ENCODE measurements at places on chromosomes 7 and 10.

DNA sequence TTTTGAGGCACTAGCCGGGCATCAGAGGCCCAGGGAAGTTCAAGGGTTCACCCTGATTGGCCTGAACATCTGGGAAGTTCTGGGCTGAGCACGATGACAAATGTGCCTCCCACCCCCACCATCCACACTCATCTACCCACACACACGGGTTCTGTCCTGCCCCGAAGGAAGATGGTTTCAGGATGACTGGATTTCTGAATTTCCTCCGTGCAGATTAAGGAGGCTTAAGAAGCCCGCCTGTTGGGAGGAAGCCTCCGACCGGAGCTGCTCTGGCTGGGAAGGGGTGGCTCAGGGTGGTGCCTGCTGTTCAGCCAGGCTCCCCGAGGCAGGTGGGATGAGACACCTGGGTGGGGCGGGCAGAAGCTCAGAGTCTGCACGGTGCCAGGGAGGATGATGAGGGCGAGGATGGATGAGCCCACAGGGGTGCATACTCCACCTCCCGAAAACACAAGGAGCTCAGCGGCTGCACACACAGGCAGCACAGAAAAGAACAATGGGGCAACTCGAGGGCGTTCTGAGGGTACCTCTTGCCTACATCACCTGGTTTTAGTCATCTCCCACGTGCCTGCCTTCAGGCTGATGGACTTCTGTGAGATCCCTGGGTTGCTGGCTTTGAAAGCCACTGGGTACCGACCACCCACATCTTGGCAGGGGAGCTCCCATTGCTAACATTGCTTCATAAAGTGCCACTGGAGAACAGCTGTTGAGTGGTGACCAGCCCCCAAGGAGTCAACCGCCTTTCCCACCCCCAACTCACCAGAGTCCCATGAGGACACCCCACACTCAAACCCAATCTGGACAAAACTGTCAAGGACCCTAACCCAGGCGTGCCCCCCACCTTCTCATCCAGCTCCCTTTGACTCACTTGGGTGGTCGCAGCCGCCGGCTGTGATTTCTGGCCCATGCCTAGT, 41.2 kb downstream of the CALML3 start:
- no peak for DNase-seq

DNA sequence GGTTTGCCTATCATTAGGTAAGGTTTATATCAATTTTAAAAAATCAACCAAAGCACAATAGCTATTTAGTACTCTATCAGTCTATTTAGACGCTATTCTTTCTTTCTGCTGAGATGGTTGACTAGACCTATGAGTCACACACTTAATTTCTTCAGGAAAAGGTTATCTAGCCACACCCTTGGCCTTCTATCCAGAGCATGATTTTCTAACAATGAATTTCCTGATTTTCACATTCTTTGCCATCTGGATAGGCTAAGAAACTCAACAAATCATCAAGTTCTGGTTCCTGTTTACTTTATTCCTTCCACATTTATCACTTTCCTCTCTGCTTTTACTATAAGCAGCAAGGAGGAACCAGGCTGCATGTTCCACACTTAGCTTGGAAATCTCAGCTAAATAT, 8.1 kb downstream of the PRPS1L1 start:
- no peak for DNase-seq

- DNase-seq, result no peak
Observed at GRCh38 chr7:155296006-155296787, 1.5 kb upstream of the INSIG1 start.

DNA sequence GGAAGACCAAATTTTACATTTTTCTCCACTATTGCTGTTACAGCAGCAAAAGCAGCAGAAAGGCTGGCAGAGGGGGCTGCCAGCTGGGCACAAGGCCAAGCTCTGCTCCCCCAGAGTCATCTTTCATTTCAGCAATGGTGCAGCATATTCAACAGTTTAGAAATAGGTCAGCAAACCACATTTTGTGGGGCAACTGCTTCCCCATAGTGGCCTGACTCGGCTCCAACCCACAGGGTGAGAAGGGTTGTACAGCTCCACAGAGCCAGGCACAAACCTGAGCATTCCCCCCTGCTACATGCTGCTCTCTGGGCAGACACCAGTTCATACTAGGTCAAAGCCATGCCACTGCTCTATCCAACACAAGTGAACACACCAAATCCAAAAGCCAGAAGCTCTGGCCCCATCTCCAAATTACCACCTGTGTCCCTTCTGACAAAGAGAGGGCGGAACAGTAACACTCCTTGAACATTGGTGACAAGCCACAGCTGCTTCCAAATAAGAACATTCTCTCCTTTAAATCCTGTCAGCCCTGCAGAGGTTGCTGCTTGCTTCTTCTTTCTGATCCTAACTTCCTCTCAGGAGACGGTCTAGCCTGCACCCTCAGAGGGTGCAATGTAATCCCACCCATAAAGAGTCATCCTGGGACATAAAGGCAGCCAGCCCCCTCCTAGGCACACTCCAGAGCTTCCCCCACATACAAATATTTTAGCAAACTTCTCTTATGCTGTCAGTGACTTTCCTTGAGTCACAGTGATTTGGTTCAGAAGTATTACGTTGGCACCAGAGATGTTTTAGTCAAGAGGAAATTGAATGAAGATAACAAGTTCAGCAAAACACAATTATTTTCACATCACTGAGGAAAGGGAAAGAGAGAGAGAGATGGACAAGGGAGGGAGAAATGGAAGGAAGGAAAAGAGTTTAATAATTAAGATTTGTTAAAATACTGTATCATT, 39.0 kb upstream of the SLIT1 start:
- no peak for DNase-seq

- DNase-seq, result peak; percentile 14
Observed at GRCh38 chr10:116521424-116522290, 24.1 kb upstream of the PNLIP start.

DNA sequence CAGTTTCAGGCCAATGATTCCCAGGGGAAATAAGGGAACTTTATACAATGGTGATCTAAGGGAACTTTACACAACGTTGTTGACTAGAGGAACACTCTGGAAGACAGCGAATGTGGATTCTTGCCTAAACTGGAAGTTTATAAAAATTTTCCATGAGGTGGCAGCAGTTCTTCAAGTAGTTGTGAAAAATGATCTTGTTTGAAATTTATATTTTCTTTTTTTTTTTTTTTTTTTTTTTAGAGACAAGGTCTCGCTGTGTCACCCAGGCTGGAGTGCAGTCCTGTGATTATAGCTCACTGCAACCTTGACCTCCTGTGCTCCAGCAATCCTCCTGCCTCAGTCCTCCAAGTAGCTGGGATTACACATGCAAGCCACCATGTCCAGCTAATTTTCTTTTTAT, 32.1 kb upstream of the GTF2I start:
- DNase-seq, result no peak

DNA sequence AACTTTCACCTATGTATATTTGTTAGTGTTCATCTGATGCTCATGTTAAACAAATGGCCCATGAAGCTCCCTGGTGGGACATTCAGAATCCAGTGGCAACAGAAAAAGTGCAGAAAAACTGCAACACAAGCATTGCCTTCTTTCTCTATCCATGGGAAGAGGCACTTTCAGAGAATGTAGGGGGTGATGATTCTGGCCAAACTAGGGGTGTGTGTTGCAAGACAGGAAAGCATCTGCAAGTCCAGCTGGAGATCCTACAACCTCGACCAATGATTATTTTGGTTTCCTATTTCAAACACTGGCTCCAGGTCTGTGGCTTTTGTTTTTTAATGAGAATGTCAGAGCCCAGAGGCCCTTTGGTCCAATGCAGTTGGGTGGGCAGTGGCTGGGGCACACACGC, 198.7 kb downstream of the CXCL12 start:
- DNase-seq, result no peak

DNA sequence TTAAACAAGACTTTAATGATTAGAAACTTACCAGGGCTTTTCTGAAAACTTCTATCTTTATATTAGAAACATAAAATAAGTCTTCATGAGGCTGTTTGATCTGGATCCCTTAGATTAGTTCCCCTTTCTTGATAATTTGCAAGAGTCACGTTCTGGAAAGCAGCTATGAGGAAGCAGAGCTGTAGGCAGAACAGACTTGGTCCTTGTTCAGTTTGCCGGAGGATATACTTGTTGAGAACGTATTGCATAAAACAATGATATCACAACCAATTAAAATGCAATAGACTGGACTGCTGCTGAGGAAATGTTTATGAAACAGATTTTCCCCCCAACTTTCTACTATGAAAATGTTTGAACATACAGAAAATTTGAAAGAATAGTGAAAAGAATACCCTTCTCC, 2.8 kb downstream of the SAMD9L start:
- DNase-seq, result no peak

DNA sequence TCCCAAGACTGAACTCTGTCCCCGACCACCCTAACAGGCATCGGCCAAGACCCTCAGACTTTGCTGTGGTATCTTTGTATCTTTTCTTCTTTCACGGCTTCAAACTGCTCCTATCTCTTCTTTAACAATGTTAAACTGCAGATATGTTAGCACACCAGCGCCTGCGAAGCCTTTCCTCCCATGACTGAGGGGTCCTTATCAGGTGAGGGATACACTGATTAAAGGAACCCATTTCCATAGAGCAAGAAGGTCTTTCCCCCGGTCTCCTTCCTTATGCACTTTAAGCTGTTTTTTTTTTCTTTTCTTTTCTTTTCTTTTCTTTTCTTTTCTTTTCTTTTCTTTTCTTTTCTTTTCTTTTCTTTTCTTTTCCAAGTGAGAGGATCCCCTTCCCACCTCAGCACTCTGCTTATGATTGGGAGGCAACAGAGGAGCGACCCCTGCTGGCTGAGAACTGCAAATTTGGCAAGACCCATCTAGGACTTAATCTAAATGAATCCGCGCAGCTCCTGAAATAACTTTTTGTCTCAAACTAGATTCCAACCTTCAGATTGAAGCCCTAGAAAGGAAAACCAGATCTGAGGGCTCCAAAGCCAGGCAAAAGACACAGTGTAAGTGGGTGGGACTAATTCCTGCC, 109.9 kb downstream of the ITGB8 start:
- no peak for DNase-seq

DNA sequence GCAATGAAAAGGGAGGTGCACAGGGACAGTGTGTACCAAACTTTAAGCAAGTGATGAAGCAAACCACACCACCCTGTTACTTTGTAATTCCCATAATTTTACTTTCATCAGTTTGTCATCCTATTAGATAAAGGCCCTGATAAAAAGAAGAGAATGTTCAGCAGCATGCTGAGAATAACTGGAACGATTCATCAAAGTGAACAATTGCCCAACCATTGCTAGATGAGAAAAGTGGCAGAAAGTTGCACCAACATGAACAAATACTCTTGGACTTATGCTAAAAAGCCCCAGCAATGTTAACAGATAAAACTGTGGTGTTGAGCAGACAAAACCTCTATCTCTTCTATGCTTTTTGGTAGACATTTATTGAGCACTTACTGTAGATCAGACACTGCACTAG, 75.5 kb upstream of the PCGF5 start:
- no peak for DNase-seq

DNA sequence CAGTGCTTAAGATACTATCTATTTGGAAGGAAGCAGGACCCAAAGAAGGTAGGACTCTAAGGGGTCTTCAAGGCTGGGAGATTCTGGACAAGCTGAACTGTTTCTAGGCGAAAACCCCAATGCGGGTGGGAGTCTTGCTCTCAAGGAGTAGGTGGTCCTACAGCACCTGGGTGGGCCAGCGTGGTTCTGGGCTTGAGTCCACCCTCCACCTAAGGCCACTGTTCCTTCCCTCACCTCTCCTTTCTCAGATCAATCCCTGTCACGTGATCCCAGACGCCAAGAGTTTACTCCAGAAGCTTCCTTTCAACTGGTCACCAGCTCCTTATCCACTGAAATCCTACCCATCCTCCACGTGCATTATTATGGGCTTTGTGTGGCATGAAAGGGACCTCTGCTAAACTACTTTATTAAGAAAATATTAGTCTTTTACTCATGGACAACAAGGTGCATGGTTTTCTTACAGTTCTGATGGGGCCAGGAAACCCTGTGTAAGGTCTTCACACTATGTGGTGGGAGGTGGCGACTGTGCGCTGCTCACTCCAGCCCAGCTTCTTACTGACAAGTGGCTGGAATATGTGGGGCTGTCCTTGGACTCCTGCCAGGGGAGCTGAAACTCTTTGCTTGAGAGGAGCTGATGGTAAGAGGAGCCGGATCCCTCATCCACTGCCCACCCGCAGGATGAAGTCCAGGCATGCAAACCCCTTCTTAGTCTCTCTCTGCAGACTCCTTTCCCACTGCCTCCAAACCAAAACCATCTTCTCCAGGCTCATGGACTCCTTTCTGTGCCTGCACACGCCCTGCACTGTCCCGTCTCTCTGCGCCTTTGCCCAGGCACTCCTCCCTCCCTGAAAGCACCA, 1.6 kb downstream of the ZNF746 start:
- DNase-seq, result peak; percentile 83

GRCh38 chr10:117804470-117805011, 242.2 kb downstream of the RAB11FIP2 start:
- DNase-seq, result peak; percentile 55

GRCh38 chr7:14501436-14501835, 401.1 kb downstream of the DGKB start:
- no peak for DNase-seq

DNA sequence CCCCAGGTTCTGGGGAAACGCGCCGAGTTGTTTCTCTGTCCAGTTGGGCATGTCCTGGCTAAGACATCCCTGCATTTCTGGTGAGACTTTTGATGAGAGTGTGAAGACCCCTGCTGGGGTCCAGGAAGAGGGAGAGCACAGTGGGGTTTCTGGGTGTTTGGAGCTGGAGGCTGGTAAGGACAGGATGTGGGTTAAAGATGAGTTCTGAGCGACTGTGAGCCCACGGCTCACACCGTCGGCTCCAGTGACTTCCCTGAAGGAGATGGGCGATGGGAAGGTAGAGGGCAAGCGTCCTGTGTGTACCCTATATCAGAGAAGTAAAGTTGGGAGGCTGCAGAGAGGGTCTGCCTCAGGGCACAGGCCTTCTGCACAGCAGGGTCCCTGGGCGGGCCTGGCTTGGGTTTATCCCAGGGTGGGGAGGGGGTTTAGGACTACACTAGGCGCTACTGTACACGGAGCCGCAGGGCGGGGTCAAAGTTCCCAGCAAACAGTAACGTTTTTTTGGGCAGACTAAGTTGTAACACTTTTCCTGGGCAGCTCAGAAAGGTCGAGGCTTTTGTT, 3.6 kb downstream of the EMX2 start:
- DNase-seq, result no peak

- DNase-seq, result no peak
Observed at GRCh38 chr7:102117743-102118142, 168.9 kb upstream of the SH2B2 start.

DNA sequence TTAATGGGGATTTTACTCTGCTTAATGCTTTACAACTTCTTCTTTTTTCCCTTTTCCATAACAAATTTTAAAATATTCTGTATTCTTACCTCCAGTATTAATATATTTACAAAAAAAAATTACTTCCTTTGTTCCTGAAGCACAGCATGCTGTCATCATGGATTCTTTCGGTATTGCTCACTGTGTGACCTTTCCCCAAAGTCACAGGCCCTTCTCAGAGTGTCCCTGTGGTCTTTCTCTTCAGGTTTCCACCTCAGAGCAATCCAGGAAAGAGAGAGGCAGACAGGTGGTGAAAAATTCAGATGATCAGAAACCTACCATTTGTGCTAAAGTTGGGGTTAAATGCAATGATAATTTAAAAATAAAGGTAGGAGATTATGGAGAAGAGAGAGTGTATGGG, 13.0 kb downstream of the AOAH start:
- DNase-seq, result no peak

All from renal pelvis (tissue), 12 donors.